ENCODE measurements at places on chromosomes 12 and 14.

- no peak for DNase-seq
These were observed 195.2 kb downstream of the RAD51B start for GRCh38 chr14:68014771-68015170.

GRCh38 chr12:67594888-67595287 lies 53.7 kb upstream of the DYRK2 start:
- DNase-seq: peak; percentile 23

DNA sequence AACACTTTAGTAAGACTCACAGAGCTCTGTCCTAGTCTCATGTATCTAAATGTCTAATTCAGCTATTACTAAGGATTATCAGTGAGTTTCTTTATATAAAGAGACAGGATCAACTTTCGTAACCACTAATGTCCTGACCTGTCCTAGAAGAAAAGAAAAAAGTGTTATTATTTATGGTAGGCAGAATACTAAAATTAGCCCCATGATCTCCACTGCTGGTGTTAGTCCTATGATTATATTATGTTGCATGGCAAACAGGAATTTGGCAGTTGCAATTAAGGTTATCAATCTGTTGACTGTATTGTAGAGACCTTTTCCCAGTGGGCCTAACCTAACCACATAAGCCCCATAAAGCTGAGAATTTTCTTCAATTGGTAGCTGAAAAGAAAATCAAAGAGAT lies 132.9 kb upstream of the DIO2 start:
- no peak for DNase-seq

GRCh38 chr14:70188659-70189455 lies at the start of gene SLC8A3:
Gene SLC8A3 (minus strand): TSS chr14:70188951. CDS start chr14:70168422, 20,529 bp downstream.
- DNase-seq: peak; percentile 86

GRCh38 chr12:39617887-39618286 lies 1.7 kb downstream of the ABCD2 start:
- peak; percentile 48 for DNase-seq

- DNase-seq: no peak
These were observed 4.9 kb upstream of the NOP2 start for GRCh38 chr12:6573001-6573400.

GRCh38 chr14:77909911-77910310 lies 110.0 kb downstream of the ADCK1 start:
- DNase-seq: no peak

DNA sequence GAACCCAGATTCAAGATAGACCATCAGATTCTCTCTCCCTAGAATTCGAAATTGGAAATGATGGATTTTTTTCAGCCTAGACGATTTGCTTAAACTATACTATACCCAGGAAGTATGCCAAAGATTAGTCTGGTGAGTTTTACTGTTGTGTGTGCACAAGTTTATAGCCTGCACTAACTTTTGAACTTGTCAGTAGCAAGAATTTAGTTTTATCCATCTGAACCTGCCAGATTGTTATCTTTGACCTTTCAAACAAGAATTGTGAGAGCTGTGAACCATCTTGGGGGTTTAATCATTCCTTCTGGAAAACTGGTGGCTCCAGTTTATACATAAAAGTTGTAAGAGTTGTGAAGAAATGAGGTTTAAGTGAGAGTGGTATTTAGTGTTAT lies 243.5 kb upstream of the DAAM1 start:
- no peak for DNase-seq

GRCh38 chr14:29815016-29815674 lies 112.5 kb downstream of the PRKD1 start:
- DNase-seq: no peak

- DNase-seq: no peak
These were observed 32.9 kb upstream of the ADGRD1 start for GRCh38 chr12:130920723-130921381.

GRCh38 chr12:11183011-11183410 lies 3.7 kb downstream of the TAS2R42 start:
- DNase-seq: no peak

GRCh38 chr14:91614187-91614586 lies 104.1 kb upstream of the PPP4R3A start:
- peak; percentile 18 for DNase-seq

- no peak for DNase-seq
These were observed 64.4 kb downstream of the TGFB3 start for GRCh38 chr14:75917322-75917945.

- no peak for DNase-seq
These were observed 452.4 kb upstream of the NOVA1 start for GRCh38 chr14:27050208-27050607.

DNA sequence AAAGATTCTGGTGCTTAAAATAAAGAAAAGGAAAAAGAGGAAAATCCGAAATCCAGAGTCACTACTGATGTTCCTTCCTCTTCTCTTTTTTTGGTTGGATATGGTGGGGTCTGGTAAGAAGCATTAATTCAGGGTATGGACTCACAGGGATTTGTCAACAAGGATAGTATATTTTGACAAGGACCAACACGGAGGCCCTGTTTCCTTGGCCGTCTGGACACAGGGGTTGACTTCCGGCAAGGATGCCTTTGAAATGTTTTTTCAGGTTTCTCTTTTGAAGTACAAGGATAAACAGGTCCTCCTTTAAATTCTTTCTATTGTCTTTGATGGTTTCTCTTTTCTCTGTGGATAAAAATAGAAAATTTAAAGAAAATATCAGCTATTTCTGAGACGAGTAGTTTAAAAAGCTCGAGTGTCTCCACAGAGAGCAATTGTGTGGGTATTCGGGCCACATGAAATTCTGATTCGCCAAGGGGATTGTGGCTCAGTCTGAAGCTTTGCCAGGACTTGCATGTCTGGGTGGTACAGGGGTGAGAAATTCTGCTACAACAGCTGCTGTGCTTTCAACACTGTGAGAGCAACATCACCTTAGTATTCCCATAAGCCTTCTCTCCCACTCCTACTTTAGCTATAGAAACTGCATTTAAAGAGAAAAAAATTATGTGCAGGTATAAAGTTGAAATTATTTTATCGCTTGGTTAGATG lies 88.5 kb upstream of the CSRP2 start:
- no peak for DNase-seq

DNA sequence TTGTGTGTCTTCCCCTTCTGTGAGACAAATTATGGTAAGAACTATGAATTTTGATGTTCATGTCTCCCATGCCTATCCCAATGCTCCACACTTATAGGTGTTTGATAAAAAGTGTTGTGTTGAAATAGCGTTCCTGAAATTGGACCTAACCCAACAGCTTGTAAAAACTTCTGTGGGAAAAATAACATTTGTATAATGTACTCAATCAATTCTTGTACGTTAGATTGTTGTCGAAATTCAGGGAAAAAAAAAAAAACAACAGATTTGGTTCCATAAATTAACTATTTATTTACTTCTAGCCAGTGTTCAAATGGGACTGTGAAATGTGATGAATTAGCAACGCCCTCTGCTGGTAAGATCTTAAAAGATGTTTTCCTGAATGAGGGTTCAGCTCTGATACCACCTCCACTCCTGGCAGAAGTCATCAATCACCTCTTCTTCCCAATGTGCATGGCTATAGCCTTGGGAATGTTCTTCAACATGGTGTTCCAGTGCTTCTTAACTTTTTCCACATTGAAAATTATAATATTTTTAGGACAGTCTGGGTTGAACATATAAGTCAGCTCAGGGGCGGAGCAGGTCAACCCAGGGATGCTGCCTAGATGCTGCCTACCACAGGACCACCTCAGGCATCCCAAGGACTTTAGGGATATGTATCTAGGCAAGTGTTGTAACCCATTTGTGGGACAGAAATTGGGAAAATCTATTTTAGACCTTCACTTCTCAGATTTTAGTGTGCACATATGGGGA lies 170.6 kb downstream of the OTOGL start:
- DNase-seq: peak; percentile 58

- peak; percentile 90 for DNase-seq
These were observed 20.1 kb upstream of the CCDC63 start for GRCh38 chr12:110826592-110827200.

- DNase-seq: no peak
These were observed 5.6 kb downstream of the OR10P1 start for GRCh38 chr12:55642267-55642666.

DNA sequence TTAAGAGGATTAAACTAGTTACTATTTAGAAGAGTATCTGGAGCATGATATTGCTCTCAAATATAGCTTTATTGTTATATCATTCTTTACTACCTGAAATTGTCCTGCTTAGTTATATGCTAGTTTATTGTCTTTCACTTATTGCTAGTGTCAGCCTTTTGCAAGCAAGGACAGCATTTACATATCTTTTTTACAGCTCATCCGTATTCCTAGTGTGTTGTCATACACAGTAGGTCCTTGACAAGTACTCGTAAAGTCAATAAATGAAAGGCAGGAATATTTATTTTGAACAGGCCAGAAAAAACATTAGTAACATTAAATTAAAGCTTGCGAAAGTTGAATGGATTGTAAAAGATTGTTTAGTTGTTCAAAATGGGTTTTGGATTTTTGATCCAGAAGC lies 35.0 kb downstream of the CRADD start:
- no peak for DNase-seq

DNA sequence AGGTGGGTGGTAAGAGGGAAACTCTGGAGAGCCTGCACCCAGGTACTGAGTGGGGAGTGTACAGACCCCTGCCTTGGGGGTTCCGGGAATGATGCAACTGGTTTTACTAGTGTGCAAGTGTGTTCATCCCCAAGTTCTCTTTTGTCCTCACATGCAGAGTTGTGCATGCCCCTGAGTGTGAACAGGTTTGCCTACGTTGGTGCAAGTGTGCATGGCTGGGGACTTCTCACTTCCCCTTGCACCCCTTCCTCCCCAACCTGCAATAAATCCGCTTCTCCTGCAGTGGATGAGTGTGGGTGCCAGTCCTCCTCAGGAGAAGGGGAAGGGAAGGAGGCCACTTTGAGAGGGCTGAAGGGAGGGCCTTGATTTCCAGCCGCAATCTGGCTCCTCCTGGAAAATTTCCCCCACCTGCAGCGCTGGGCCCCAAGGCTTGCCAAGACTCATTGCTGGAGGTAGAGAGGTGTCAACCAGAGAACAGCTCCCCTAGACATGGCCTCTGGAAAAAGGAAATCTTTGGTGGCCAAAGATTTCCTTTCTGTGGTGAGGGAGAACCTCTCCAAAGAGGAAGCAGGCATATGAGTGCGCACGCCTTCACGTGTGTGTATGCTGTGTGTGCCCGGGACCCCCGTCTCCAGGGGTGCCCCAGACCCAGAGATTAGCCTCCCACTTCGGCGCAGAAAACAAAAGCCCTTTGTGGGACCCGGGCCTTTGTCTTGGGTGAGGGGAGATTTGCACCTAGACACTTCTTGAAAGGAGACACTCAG lies 5.5 kb downstream of the AQP2 start:
- DNase-seq: peak; percentile 75

GRCh38 chr14:35123388-35123703 lies 994 bp downstream of the PRORP start:
- DNase-seq: no peak

GRCh38 chr14:60116181-60116580 lies 24.5 kb downstream of the PCNX4 start:
- DNase-seq: no peak

- DNase-seq: no peak
These were observed 44.6 kb downstream of the SCARB1 start for GRCh38 chr12:124819080-124819479.

DNA sequence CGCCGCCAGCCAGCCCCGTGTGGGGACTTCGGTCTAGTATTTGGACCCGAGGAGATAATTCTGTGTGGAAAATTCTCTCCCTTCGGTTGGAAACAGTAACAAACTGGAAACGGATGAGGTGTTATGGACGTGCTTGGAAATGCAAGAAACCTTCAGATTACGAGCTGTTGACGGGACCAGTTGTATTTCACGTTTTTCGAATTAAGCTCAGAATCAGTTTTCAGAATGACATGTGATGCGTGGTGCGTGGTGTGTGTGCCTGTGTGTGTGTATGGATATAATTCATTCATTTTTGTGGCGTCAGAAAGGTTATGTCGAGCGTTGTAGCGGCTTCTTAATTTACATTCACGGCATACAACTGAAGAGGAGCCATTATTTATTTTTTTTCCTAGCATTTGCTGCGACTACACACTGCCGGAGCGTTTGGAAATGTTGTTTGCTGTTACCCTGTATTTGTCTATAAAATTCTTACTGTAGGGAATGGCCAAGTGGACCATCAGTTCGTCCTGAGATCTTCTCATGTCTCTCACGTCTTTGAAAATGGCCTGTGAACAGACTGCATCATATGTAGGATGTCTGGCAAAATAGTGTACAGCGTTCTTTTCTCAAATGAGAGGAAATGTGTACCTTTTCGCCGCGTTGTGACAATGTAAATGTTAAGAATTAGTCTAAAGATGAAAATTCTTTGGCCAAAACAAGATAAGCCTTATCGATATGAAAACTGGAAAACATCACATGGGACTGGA lies 1.3 kb downstream of the TRAF3 start:
- no peak for DNase-seq

- DNase-seq: no peak
These were observed 113.1 kb upstream of the FOXG1 start for GRCh38 chr14:28653521-28653920.

DNA sequence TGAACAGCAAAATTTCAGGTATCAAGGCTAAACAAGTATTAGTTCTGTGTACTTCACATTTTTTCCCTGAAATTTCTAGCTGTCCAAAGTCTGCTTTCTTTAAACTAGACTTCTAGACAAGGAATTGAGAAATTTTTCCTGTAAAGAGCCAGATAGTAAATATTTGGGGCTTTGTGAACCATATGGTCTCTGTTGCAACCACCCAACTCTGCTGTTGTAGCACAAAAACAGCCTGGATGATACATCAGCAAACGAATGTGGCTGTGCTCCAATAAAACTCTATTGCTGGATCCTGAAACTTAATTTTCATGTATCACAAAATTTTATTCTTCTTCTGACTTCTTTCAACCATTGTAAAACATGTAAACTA lies 96.0 kb upstream of the SLC38A4 start:
- no peak for DNase-seq

DNA sequence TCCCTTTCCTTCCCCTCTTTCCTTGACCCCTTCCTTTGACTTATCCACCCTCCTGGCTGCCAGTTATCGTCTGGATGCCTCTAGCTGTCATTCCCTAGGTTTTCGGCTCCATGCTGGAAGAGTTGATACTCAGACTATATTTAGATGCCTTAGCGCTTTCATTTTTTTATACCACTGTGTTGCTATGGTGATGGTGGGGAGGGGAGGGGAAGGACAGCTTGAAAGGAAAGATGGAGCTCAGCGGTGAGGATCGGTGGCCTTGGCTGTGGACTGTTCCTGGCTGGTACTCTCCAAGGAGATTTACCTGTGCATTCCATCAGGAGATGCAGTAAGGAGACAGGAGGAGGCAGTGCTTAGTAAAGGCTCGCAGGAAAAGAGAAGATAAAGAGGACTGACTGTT lies 108.7 kb downstream of the SLC8A3 start:
- no peak for DNase-seq
